Activated T-cell treated with anti-CD3 and anti-CD28 coated beads, Interleukin-2, amount 50 U/mL, for 48 hours (primary cell): ENCODE measurements at places on chromosomes 3 and 15.

DNA sequence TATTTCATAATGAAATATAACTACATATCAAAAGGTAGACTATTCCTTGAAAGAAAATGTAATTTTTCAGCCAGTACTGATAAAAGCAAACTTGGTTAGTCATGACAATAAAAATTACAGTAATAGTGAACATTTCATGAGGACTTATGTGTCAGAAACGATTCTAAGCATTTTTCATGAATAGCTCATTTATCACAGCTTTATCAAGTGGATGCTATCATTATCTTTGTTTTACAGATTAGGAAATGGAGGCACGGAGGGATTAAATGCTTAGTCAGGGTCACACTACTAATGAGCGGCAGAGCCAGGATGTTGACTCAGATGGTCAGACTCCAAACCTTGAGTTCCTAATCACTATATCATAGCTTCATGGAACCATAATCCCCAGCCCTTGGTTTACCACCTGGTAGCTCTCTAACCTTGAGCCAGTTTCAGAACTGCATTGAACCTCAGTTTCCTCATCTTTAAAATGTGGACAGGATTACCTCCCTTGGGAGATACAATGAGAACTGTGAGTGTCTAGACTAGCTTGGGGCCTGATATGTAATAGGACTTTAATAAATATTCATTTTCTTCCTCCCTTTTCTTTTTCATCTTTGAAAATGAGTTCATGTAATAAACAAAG, 85.4 kb downstream of the TNIK start:
- DNase-seq: no peak

GRCh38 chr3:9099702-9100512, 136.6 kb upstream of the RAD18 start:
- no peak for DNase-seq

GRCh38 chr15:80026754-80027153, 32.7 kb upstream of the ZFAND6 start:
- DNase-seq: no peak

DNA sequence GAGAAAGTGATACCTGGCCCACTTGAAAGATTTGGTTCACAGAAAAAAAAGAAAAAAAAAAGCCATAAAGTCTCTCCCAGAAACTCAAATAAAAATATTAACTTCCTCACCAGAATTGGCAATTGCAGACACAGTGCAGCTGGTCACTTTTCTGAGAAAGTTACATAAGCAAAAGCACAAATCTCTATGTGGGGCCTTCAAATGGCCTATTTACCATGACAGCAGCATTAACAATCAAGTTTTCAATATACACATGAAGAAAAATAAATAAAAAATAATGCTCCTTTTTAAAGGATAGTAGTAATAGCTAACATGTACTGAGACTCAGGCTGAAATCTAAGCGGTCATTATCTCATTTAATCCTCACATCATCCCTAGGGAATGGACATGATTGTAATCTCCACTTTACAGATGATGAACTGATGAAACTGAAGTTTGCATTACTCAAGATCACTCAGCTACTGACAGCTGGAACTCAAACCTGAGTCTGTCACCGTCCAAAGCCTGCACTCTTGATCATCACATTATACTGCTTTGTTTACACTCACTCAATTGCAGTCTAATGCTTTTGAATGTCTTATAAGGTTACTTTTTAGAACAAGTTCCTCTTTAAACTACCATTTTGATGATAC, 3.3 kb downstream of the NPTN start:
- no peak for DNase-seq

- DNase-seq: no peak
Observed at GRCh38 chr3:169509780-169510692, 153.5 kb downstream of the MECOM start.

- no peak for DNase-seq
Observed at GRCh38 chr15:41988896-41989572, 16.7 kb upstream of the EHD4 start.

- no peak for DNase-seq
Observed at GRCh38 chr3:130894130-130894985, 474 bp downstream of the ATP2C1 start.

DNA sequence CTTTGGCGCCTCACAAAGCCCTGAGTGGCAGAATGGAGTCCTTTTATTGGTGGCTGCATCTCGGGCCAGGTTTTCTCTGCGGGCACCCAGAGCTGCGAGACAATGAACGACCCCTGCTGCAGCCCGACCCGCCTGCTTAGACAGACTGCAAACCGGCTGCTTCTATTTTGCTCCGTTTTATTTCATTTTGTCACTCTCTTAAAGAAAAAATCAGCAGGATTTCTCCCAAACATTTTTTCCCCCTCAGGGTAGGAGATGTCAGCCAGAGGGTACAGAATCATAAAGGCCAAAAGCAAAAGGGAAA, 64.8 kb downstream of the OXNAD1 start:
- DNase-seq: no peak

GRCh38 chr3:113312416-113312815, 101.1 kb downstream of the BOC start:
- DNase-seq: no peak

- DNase-seq: peak; percentile 3
Observed at GRCh38 chr15:31468911-31469785, 142.5 kb downstream of the KLF13 start.

GRCh38 chr3:141243271-141243707, 11.7 kb downstream of the PXYLP1 start:
- peak; percentile 77 for DNase-seq
